ENCODE measurements at places on chromosomes 11 and 22.

GRCh38 chr11:71178076-71178475, 74.3 kb downstream of the SHANK2 start:
- no peak for DNase-seq

DNA sequence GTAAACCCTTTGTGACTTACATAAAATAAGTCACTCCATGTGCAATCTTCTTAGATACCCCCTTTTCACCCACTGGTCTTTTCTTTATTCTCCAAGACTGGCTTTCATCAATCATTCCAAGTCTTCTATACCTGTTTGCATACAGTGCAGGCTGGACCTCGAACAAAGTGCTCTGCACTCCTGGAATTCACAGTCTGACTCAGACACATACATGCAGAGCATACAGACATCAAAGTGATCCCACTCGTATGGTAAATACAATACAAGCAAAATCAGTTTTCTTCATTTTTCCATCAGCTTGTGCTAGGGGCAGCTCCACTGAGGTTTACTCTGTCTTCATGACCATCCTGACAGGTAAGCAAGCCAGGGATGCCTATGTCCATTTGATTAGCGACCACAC, 16.8 kb upstream of the TMPRSS5 start:
- no peak for DNase-seq

DNA sequence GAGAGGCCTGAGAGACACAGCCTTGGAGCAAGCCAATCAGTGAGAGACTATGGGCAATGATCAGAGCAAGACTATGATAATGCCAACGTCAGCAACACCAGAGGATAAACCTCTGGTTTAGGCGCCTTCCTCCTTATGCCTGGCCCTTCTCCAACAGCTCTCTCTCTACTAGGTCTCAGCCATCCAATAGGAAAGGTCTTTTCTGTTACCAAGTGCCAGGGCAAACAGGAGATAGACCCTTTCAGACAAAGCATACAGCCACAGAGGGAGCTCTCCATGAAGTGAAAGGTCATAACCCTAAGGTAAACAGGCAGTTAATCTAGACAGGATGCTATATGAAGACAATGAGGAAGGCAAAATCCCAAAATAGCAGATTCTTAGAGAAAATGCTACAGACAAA, 9.5 kb downstream of the STK33 start:
- no peak for DNase-seq

GRCh38 chr11:114949614-114950351, 271.5 kb downstream of the NXPE2 start:
- no peak for DNase-seq

GRCh38 chr22:48632646-48633246, 1194.9 kb downstream of the BRD1 start:
- no peak for DNase-seq

- no peak for DNase-seq
These were observed 45.1 kb downstream of the AHNAK start for GRCh38 chr11:62501432-62501891.

DNA sequence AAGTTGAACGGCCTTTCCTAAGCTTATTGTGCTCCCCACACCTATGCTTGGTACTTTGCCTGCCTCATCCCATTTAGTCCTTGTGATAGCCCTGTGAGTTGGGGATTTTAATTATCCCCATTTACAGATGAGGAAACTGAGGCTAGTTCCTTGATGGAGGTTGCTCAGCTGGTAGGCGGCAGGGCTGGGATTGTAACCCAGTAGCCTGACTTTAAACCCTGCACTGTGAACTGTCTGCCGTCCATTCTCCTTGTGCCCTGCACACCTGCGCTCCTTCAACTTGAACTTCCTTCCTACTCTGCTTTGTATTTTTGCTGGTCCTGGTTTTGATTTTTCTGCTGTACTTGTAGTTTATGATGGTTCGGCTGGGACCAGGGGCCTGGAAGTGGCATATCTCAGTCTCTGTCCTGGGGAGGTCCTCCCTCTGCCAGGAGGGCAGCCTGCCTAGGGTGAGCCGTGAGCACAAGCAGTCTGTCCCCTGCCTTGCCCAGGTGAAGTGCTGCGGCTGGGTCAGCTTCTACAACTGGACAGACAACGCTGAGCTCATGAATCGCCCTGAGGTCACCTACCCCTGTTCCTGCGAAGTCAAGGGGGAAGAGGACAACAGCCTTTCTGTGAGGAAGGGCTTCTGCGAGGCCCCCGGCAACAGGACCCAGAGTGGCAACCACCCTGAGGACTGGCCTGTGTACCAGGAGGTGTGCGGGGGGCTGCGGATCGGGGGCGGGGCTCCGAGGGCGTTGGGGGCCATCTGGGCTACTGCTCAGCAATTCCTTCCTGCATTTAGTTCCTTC, 52.4 kb downstream of the CD82 start:
- no peak for DNase-seq

DNA sequence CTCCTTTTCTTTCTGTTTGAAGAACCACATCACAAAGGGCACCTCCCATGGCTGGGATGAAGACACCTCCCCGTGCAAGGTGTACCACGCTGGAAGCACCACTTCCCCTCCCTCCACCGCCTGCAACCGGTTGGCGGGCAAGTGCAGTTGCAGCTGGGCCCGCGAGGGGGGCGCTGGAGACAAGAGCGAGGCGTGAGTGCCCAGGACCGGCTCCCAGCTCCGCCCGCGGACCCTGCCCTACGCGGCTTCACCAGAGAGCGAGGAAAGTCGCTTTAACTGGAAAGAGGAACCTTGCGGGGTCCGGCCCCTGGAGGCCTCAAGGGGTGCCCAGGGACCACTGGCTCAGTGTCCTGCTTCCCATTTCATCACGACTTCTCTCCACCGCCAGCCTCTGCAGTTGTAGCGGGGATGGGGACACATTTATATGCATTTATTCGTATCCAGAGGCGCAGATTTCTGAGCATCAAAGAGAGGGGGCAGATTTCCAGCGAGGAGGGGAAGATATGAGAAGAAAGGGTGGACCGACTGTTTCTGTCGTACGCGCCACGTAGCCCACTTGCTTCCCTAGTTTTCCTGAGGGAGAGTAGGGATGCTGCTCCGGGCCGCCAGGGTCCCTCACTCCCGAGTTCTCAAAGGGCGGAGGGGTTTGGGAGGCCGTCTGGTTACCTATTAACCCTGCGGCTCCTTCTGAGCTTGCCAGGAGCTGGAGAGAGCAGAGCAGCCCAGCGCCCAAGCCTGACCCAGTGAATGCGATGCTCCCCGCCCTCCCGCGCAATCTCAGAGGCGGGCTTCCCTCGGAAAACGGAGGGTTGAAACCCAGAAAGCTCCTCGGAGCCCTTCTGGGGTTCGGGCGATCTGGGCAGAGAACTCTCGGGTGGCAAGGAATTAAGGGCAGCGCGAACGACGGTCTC, 3.5 kb downstream of the ESAM start:
- DNase-seq = peak; percentile 75

- no peak for DNase-seq
These were observed 46.6 kb downstream of the PITPNB start for GRCh38 chr22:27872488-27872887.

GRCh38 chr11:64234647-64235379, 429 bp downstream of the VEGFB start:
- DNase-seq = peak; percentile 46

DNA sequence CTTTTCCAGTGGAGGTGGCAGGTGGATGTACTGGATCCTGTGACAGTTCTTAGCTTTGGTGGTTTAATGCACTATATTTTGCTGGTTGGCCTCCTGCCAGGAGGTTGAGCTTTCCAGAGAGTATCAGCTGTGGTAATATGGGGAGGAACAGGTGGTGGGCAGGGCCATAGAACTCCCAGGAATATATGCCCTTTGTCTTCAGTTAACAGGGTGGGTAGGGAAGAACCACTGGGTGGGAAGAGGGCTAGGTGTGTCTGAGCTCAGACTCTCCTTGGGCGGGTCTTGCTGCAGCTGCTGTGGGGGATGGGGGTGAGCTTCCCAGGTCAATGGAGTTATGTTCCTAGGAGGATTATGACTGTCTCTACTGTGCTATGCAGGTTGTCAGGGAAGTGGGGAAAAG, 203.8 kb downstream of the DLG2 start:
- DNase-seq = no peak

DNA sequence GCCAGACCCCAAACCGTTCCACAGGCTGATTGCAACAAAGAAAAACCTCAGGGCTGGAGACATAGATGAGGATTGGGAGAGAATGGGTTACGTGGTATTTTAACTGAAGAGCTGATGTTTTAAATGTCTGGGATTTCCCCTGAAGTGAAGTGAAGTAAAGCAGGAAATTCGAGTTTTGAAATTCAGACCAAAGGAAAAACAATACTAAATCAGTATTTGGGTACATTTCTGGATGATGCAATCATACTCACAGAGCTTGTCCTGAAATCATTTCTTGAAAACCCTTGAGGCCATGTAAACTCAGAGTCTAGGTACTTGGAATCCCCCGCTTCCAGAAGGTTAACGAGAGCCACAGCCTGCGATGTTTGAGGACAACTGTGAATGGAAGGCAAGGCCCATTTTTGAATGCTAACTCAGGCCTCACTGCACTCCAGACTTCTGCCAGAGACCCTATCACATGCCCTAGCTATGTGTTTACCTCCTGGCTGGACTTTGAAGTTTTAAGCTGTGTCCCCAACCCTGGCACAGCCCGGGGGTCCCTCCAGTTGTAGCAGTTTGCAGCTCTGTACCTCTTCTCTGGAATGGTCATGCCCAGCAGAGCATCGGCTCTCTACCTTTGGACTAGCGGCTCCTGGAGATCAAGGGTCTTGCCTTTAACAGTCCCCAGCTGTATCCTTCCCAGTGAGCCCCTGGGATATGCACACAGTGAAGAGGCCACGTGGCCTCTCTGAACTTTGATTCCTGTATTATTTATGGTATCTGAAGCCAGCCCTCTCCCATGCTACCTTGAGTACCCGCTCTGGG, 5.4 kb upstream of the FTH1 start:
- DNase-seq = no peak

DNA sequence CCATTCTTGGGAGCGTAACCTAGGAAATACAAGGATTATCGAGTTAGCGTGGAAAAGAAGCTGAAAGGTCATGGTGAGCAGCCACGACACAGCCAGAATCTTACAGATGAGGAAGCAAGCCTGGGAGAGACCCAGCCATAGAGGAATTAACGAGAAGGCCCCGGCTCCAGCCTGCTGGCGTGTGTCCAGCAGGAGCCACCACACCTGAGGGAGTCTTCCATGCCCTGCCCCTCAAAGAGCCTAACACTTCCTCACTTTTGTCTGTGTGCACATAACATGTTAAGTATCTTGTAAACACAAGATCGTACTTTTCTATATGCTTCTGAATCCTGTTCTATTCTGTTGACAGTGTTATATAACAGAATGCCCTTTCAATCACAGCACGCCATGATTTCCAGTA, 18.1 kb downstream of the CECR2 start:
- DNase-seq = no peak

GRCh38 chr22:18095101-18095805, 15.4 kb upstream of the TUBA8 start:
- no peak for DNase-seq

GRCh38 chr11:95338430-95338991, 107.5 kb upstream of the SESN3 start:
- no peak for DNase-seq

GRCh38 chr11:10350334-10350733, 45.5 kb downstream of the ADM start:
- no peak for DNase-seq

DNA sequence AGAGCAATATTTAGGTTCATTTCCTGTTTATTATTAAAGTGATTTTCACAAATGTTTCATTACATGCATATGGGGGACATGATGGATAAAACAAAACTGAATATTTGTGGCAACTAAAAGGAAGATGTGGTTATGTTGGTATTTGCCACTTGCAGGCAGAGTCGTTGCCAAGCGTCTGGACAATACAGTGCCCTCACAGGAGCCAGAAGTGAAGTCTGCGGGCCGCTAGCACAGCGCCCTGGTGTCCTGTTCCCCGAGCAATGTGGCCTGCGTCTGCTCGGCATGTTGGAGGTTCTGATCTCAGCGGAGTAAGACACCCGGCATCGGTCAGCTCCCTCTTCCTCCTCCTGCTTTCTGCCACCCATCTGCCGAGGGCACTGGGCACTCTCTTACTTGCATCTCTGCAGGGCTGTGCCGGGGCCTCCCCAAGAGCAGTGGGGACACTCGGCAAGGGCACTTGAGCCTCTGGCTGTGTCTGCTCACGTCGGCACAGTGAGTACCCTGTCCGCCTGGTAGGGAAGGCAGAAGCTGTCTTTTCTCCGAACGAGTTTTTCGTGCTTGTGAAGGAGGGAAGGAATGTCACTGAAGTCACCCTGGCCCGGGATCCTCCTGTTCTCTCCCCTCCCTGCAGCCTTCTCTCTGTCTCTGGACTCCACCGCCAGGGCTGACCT, 10.5 kb upstream of the TTLL12 start:
- DNase-seq = no peak

DNA sequence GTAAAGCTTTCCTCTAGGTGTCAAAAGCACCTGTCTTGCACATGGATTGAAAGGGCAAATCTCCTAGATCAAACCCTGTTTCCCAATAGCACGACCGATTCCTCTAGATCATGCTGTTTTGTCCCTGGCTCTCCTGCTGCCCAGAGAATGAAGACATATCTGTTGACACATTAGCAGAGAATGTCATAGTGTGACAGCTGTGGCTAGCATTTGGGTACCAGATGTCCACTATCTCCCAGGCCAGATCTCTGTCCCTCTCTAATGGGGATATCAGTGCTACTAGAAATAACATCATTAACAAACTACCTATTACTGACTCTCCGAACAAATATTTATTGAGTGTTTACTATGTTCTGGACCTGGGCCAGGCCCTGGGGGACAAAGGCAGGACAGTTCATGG, 72.4 kb upstream of the ISX start:
- DNase-seq = no peak

DNA sequence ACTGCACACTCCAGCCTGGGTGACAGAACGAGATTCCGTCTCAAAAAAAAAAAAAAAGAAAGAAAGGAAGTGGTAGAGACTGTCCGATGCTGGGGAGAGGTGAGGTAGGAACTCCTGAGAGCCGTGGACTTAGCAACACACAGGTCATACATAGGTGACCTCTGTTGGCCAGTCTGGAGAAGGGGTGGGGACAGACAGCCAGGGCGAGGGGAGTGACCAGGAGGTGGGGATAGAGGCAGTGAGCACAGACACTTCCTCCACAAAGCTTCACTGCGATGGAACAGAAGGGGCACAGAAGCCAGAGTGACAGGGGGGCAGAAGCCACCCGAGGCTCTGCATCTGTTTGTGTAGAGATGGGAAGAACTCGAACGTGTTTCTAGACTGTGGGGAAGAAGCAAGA, 47.1 kb downstream of the MYH9 start:
- no peak for DNase-seq

DNA sequence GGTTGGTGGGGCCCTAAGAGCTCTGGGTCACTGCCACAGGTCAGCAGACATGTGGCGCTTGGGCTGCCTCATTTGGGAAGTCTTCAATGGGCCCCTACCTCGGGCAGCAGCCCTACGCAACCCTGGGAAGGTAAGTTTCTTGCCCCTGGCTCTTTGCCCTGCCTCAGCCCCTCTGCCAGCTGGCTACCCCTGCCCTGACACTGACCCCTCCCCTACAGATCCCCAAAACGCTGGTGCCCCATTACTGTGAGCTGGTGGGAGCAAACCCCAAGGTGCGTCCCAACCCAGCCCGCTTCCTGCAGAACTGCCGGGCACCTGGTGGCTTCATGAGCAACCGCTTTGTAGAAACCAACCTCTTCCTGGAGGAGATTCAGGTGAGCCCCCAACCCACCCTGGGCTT, 1.9 kb downstream of the SCYL1 start:
- DNase-seq = no peak

Data from T-helper 2 cell (primary cell).